Left kidney (tissue), 8 donors: ENCODE measurements at places on chromosomes 6 and 20. TPM values are rescaled to one million over a fixed set of nuclear protein-coding genes. Genes with fewer than 3 reads are reported as not detected.

GRCh38 chr6:139355777-139356445, 18.5 kb downstream of the CITED2 start:
- DNase-seq, result no peak

DNA sequence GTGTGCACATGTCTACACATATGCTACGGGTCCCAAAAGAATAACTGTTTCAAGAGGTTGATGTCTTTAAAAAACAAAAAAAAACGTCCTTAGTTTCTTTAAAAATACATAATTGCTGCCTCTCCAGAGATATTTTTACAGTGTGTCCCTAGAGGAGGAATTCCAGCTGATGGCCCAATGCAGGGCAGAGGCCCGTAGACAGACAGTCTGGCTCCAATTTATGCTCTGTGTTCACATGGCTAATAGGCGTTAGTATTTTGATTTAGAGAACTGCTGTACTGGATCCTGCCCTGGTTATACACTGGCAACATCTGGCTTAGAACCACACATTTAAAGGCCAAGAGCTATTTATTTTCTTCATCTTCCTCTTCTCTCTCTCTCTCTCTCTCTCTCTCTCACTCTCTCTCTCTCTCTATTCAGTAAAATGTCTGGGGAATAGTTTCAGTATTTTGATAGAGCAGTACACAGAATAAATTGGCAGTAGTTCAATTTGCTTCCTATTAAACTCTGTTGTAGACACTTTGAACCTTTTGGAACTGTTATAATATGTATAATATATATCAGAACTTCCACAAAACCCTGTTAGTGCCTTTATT, 260.6 kb downstream of the EYA4 start:
- no peak for DNase-seq

DNA sequence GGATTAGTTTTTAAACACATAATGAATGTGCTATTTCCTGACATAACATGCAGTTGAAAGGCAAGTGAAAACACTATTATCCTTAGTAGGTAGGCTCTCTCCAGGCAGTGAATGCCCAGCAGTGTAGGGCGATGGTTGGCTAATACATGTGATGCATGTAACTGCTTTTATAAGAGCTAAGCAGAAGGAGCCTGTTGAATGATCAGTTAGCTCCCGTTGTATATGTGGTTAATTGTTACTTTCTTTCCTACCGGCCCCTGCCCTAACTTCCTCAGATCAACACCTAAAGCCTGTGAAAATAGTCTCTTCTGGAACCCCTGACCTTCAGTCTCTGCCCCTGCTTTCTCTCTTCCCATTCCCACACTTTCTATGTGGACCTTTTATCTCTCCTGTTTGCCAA, 10.5 kb downstream of the SOX4 start:
- no peak for DNase-seq

Gene AIF1
- polyA plus RNA-seq, result 60.5 TPM

Gene CAP2
- polyA plus RNA-seq, result 13.1 TPM

Gene PACRG
- 20.2 TPM for polyA plus RNA-seq

Gene KCNK5
- 9.6 TPM for polyA plus RNA-seq
